Mucosa of gallbladder (tissue), 1 donor: ENCODE measurements at places on chromosomes 12 and 14.

- DNase-seq = no peak
These were observed 15.3 kb downstream of the CCDC88C start for GRCh38 chr14:91402348-91402747.

- DNase-seq = no peak
These were observed 5.1 kb upstream of the GPR33 start for GRCh38 chr14:31492759-31493498.

DNA sequence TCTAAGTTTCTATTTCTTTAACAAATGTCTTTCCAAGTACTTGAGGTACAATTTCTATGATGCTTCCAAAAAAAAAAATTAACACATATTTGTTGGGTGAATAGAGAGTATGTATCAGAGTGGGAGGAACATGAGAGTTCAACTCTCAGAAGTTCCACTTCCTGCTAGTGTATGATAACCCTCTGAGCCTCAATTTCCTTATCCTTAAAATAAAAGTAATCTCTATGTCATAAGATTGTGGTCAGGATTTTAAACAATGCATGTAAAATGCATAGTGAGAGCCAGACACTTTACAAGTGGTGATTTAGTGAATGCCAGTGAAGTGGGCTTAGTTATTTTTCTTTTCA is 270.3 kb upstream of the AMIGO2 start:
- DNase-seq = no peak

DNA sequence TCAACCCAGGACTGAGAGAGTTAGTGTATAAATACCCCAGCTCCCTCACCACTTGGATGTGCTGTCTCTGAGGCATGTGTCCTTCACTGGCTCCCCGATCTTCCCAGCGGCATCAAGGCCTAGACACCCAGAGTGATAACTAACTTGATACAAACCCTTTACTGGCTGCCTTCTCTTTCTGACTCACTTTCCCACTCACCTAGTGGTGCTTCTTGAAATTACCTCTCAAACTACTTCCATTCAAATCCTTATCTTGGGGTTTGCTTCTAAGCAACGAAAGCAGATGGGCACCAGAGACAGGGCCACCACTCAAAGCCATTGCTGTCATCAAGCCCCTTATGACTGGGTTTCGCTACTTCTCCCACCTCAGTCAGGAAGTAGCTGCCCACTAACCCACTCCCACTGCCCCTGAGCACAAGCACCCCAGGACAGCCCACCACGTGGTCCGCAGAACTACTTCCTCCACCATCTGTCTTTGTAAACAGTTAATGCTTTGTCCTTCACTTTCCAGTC is 17.2 kb downstream of the ZFP36L1 start:
- DNase-seq = no peak

- no peak for DNase-seq
These were observed 179.2 kb upstream of the DCN start for GRCh38 chr12:91361864-91362263.

DNA sequence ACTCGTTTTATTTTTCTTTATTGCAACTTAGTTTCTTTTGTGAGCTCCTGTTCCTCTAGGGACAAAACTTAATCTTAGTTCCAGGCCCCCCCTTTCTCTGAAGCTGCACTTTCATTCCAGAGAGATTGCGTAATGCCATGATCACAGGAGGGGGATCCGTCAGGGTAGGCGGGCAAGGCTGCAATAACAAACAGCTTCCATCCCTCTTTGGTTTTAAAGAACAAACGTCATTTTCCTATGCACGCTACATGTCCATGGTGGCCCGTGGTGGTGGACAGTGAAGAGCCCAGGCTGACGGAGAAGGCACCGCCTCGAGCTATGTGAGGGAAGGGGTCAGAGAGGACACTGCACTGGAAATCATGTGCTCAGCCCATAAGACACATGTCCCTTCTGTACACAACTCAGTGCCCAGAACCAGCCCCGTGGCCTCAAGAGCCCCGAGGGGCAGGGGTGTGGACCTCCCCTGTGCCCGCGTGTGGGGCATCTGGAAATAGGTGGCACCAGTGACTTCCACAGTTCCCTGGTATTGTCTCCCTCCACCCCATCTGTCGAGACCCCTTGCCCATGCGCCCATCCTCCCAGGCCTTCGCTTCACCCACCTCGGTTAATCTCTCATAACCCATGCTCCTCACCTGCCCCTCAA is 161.4 kb downstream of the ADGRD1 start:
- DNase-seq = no peak

DNA sequence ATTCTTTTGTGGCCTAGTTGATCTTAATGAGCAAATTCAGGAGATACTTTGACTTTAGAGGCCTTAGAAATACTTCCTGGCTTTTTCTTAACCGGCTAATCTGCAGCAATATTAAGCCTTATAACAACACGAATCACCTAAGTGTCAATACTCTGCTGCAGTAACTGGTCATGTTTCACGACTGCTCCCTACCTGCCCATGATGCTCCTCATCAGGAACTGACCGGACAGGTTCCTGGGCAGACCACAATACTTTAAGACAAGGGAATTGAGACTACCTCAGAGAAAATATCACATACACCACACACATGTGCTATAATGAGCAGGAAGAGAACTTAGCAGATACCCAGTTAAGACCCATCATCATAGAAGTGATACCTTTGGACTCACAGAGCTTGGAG is 211.9 kb upstream of the BMP4 start:
- DNase-seq = no peak

GRCh38 chr14:28365510-28365909 is 401.1 kb upstream of the FOXG1 start:
- no peak for DNase-seq
